Cortex of kidney (tissue), 1 donor: ENCODE measurements at places on chromosomes 4 and X.

DNA sequence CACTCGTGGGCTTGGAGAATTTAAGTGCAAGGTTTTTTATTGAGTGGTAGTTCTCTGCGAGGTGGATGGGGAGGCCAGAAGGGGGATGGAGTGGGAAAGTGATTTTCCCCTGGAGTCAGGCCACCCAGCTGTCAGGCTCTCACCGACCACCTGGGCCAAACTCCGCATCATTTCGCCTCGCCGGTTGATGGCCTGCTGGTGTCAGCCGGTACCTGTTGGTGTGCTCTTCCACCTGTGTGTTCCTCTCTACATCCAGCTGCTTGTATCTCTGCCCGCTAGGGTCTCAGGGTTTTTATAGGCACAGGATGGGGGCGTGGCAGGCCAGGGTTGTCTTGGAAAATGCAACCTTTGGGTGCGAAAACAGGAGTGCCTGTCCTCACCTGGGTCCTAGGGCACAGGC is 200.9 kb downstream of the DACH2 start:
- no peak for DNase-seq

DNA sequence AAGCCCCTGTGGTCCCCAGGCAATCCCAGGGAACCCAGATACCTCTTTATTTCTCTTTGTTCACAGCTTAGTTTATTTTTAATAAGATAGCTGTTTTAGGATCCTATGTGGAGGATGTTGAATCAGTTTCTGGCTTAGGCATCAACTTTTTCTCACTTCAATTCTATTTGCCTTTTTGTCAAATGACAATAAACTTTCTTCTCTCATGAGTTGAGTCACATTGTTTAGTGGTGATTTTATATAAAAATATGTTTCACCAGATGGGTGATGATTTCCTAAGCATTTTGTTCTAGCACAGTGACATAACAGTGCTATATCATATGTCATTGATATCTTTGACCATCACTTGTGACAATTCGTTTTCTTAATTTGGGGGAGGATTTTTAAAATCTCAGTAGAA is 198.1 kb upstream of the PUDP start:
- DNase-seq = no peak

DNA sequence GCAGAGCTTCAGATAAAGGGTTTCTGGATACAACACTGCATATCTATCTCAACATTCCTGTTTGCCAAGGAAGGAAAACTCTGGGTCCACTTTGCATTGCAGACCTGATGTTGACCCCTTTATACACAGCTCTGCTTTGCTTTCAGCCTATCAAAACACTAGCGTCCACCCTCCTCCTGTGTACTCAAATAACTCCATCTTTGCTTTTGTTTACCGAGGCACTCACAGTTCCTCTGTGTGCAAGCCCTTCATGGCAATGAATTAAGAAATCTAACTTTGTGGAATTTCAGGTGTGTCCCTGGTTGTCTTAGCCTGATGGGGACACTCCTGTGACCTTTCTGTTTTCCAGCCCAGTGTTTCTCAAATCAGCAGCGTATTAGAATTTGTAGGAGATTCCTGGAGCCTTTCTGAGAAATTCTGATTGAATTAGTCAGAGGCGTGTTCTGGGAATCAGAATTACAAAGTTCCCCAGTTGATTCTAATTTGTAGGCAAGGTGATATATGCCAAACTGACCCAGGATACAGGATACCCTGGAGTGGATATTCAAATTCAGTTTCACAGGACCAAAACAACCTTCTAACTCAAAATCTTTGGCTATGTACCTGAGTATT is 68.6 kb downstream of the DTHD1 start:
- DNase-seq = no peak

- no peak for DNase-seq
Observed at GRCh38 chr4:78059524-78059889, 2.4 kb downstream of the FRAS1 start.

DNA sequence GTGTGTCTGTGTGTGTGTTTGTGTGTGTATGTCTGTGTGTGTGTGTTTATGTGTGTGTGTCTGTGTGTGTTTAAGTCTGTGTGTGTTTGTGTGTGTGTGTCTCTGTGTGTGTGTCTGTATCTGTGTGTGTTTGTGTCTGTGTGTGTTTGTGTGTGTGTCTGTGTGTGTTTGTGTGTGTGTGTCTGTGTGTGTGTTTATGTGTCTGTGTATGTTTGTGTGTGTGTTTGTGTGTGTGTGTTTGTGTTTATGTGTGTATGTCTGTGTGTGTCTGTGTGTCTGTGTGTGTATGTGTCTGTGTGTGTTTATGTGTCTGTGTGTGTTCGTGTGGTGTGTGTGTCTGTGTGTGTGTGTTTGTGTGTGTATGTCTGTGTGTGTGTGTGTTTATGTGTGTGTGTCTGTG is 11.4 kb downstream of the IL9R start:
- no peak for DNase-seq

GRCh38 chr4:122576261-122577188 is 44.3 kb downstream of the IL21 start:
- no peak for DNase-seq

DNA sequence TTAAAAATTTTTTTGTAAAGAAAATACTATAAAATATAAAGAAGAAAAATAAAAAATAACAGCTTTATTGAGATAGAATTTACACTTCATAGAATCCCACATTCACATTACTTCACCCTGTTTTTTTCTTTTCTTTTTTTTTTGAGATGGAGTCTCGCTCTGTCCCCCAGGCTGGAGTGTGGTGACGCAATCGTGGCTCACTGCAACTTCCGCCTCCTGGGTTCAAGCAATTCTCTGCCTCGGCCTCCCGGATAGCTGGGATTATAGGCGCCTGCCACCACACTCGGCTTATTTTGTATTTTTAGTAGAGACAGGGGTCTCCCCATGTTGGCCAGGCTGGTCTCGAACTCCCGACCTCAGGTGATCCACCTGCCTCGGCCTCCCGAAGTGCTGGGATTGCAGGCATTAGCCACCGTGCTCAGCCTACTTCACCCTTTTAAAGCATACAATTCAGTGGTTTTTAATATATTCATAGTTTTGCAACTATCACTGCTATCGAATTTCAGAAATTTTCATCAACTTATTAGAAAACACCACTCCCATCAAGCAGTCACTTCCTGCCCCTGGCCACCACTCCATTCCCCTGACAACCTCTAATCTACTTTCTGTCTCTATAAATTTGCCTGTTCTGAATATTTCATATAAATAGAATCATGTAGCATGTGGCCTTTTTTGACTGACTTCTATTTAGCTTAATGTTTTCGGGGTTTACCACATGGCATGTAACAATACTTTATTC is 48.7 kb downstream of the TMEM131L start:
- DNase-seq = no peak

GRCh38 chrX:134006484-134007161 is 21.2 kb upstream of the GPC3 start:
- DNase-seq = no peak

DNA sequence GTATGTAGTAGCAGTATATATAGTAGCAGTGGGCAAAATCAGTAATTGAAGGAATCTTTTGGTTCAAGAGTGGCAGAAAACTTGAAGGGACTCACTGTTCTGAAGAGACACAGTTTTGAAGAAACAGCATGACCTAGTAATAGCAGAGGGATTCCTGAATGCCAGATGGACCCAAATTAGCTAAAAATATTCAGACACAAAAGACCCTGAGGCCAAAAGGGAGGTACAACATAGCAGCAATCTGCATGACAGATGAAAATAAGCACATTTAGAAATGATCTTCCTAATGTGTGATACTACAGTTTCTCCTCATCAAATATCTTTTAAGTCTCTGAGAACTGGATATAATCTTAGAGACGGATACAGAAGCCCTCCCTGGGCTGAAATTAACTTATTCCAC is 536.6 kb downstream of the PPARGC1A start:
- DNase-seq = no peak

DNA sequence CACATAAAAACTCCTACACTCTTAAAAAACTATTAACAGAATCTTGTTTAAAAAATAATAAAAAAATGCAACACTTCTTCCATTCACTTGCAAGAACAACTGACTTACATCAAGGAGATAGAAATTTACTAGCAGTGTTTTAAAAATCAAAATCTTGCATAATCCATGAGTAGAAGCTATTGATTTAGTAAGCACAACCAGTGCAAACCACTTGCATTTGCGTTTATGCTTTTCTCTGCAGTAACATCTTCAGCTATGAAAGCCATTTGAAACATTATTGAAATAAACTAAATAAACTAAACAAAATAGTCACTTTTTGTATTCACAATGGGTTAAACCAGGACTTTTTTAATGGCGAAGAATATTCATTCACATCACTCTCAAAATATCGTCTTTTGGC is 389.2 kb upstream of the EMCN start:
- no peak for DNase-seq

DNA sequence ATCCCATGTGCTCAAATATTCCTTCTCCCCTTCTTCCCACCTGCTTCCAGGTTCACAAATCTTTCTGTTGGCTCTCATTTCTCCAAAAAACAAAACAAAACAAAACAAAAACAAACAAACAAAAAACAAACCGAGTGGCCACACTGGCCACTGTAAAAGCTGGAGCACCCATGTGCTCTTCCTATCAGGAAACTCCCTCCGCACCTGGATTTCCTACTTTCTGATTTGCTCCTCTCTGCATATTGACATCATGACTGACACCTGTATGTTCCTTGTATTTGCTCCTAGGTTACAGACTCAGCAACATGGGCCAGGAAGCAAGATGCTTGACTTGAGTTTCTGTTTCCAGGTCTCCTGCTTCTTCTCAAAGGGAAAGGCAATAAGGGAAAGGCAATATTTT is 258.8 kb downstream of the GPC3 start:
- no peak for DNase-seq

GRCh38 chrX:72399816-72400215 is 94.1 kb upstream of the CITED1 start:
- no peak for DNase-seq

- DNase-seq = no peak
Observed at GRCh38 chr4:73868206-73869129, 725 bp upstream of the CXCL1 start.

- DNase-seq = no peak
Observed at GRCh38 chrX:107454302-107454701, 4.8 kb downstream of the FRMPD3 start.

- no peak for DNase-seq
Observed at GRCh38 chrX:2705046-2705832, 14.1 kb downstream of the CD99 start.

DNA sequence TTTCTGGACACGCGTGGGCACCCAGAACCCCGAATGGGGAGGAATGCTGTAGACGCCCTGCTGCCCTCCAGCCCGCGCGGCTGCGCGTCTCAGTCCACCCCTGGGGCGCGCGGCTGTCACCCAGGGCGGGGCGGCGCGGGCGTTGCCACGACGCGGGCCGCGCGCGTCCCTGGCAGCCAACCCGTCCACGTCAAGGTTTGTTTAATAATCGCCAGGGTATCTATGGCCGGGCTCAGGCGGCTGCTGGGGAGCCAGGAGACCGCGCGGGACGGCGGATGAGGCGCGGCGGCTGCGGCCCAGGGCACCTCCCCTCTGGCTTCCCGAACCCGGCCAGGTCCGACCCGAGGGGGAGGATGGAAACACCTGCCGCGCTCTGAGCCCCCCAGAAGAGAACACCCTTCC is at the start of gene SPATA18:
Gene SPATA18 (plus strand): TSS at position 92 of the 402 bp plus-strand sequence. CDS start 401 bp downstream, outside the sequence.
- no peak for DNase-seq

GRCh38 chr4:11415409-11416070 is 13.2 kb downstream of the HS3ST1 start:
- no peak for DNase-seq

GRCh38 chr4:180150818-180151217 is 2092.4 kb upstream of the TENM3 start:
- DNase-seq = no peak

GRCh38 chr4:7160439-7160838 is 31.9 kb upstream of the SORCS2 start:
- no peak for DNase-seq
